ENCODE measurements at places on chromosomes 7 and 10. TPM values are rescaled to one million over a fixed set of nuclear protein-coding genes. Genes with fewer than 3 reads are reported as not detected.

The TDRD1 gene
- total RNA-seq, result not detected

The FANK1 gene
- total RNA-seq, result 6.2 TPM

The CCDC71L gene
- total RNA-seq, result 32.2 TPM

The XPNPEP1 gene
- 127 TPM for total RNA-seq

The NPC1L1 gene
- total RNA-seq, result not detected

The DLX6 gene
- total RNA-seq, result not detected

The GDF2 gene
- not detected for total RNA-seq

The GJD4 gene
- total RNA-seq, result not detected

The CYP2E1 gene
- total RNA-seq, result 2.0 TPM

Data from mammary epithelial cell (primary cell).